ENCODE measurements at places on chromosomes 12 and 14.

GRCh38 chr14:22737052-22737451 is 29.4 kb upstream of the OXA1L start:
- DNase-seq, result no peak

- no peak for DNase-seq
Measured at GRCh38 chr12:104521731-104522130, 65.0 kb downstream of the CHST11 start.

DNA sequence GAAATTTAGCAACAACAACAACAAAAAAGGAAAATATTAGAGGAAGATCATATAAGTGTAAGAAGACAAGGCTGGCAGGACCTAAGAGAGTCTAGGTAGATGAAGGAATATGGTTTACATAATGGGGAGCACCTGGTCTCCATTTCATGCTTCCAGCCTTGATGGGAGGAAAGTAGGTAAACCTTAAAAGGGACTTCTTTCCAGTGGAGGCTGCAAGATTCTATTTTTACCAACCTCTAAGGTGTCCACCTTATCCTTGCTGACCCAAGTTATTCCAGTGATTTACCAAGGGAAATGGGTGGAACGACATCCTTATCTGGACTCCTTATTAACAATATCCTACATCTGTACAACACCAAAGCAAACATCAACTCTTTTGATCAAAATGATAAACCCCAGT is 30.0 kb downstream of the DAD1 start:
- DNase-seq, result no peak

DNA sequence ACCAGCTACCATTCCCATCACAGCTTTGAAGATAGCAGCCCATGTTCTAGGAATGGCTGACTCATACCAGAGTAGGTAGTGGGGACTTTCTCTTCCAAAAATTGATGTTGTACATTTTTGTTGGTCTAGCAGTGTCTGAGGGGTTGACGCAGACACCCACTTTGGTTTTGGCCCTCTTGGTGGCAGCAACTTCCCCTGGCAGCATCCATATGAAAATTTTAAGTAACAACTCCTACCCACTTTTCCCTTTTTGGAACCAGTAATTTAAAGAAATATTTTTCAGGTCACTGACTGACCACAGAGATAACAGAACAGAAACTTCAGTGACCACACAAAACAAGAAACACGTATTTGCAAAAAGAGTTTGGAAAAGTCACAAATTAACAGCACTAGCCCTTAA is 162.0 kb upstream of the TMCC3 start:
- no peak for DNase-seq

GRCh38 chr12:129534966-129535750 is 368.7 kb downstream of the TMEM132D start:
- no peak for DNase-seq

- no peak for DNase-seq
Measured at GRCh38 chr14:76696361-76696760, 64.9 kb upstream of the VASH1 start.

- DNase-seq, result no peak
Measured at GRCh38 chr14:94562022-94562421, 780 bp downstream of the SERPINA4 start.

DNA sequence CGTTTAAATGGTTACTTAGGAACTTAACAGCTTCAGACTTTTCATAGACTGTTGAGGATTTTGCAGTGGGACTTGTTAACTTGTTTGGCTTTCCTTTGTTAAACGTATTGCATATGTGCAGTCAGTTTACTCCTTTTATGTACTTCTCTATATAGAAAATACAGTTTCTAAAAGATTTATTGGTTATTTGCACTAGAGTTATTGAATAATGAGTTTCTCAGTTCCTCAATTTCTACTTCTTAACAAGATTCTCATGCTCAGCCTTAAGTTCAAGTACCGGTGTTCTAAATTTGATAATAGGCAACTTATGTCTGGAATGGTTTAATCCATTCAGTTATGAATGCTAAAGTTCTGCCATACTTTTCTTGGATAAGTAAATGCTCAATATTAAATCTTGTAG is 919 bp downstream of the PSMA3 start:
- no peak for DNase-seq

GRCh38 chr12:64070454-64070853 is 151.6 kb downstream of the KICS2 start:
- DNase-seq, result no peak

DNA sequence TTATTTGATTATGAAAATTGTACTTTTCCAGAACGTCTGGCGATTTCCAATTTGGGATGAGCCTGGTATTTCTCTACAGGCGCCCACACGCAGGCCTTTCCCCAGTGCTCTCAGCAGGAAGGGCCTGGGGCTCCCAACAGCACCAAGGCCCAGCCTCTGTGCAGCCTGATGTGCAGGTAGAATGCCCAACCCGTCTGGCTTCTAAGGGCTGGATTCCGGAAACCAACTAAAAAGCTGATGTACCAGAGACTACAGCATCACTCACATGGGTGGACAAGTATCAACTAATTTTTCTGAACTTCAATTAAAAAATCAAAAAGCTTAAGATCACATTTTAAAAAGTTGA is 25.8 kb downstream of the CDC42BPB start:
- no peak for DNase-seq

DNA sequence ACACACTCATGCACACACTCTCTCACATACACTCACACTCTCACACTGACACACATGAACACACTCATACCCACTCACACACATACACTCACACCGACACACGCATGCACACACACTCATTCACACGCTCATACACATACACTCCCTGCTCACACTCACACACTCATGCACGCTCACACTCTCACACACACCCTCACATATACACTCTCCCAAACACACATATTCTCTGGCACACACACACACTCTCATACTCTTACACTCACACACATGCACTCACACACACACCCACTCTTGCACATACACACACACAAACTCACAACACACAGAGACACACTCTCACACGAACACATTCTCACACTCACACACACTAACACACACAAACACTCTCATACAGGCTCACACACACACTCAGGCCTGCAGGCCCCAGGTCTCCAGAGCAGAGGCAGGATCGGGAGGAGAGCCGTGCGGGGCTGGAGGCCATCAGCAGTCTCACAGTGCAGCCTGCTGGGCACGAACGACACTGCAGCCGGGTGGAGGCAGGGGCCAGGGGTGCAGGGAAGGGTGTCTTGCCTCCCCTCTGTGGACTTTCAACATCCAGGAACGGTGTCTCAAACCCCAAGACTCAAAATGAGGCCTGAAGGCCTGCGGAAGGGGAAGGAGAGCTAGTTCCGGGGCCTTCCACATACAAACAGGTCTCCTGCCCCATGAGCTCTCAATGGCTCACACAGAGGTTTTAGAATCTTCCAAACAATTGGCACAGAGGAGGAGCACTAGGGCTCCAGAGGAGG is 148.7 kb downstream of the ANO2 start:
- no peak for DNase-seq

- no peak for DNase-seq
Measured at GRCh38 chr14:68624541-68625220, 168.2 kb downstream of the ZFP36L1 start.

GRCh38 chr12:19965196-19966038 is 402.9 kb upstream of the PDE3A start:
- DNase-seq, result no peak

DNA sequence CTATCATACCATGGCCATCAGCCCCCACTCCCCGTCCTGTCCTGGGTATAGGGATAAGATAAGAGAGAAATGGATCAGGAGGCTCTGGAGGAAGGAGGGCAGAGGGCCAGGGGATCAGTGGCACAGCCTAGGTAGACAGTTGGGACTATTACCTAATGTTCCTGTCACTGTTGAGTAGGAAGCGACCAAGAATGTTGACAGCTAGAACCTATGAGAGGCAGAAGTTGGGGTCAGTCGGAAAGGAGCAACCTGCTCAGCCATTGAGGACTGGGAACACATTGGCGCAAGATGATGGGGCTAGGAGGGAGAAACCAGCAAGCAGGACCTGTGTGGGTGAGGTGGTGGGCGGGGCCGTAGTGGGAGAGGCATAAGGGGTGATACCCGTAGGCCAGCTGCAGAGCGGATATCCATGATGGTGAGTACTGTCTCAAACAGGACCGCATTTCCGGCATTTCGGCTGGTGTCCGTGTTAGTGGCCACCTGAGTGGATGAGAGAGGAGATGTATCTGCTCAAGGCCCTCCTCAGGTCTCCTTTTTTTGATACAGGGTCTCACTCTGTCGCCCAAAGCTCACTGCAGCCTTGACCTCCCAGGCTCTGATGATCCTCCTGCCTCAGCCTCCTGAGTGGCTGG is 3.3 kb downstream of the AP1G2 start:
- DNase-seq, result no peak
